ENCODE measurements at places on chromosomes 5 and 9.

DNA sequence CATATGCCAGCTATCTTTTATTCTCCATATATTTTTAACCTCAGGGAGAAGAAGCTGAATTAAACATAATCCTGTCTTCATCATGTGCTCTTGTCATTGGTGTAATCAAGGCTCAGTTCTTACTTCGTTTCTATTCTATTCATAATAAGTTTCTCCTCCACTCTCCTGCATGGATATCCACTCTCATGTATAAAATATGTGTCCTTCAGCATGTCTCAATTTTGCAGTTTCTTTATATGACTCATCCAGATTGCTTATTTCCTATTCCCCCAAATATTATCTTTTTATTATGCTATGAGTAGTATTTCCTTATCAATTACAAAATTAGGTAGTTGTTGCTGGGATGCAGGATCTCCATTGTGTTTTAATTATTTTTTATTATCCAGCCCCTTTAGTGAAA lies 643.7 kb upstream of the ACO1 start:
- no peak for DNase-seq

DNA sequence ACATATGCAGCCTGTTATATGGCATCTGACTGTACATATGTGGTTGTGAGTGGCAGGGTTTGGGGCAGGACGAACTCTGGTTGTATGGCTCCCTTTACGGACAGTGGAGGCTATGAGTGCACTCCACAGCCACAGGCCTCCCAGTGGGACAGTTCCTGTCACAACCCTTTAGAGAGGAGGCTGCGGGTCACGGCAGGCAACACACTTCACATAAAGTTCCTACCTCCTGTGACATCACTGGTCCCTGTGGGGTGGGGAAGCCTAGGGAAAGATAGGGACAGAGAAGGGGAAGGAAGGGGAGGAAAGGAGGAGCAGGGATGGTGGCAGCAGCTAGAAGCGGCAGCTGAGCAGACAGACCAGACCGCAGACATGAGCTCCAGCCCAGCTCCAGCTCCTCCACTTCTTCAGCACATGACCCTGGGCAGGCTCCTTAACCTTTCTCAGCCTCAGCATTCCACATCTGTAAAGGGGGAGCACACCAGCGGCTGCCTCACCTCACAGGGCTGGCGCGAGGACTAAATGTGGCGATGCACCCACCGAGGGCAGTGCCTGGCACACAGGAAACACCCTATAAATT lies 27.4 kb upstream of the CORO2A start:
- no peak for DNase-seq

- no peak for DNase-seq
Observed at GRCh38 chr5:110055302-110055701, 365.6 kb downstream of the MAN2A1 start.

DNA sequence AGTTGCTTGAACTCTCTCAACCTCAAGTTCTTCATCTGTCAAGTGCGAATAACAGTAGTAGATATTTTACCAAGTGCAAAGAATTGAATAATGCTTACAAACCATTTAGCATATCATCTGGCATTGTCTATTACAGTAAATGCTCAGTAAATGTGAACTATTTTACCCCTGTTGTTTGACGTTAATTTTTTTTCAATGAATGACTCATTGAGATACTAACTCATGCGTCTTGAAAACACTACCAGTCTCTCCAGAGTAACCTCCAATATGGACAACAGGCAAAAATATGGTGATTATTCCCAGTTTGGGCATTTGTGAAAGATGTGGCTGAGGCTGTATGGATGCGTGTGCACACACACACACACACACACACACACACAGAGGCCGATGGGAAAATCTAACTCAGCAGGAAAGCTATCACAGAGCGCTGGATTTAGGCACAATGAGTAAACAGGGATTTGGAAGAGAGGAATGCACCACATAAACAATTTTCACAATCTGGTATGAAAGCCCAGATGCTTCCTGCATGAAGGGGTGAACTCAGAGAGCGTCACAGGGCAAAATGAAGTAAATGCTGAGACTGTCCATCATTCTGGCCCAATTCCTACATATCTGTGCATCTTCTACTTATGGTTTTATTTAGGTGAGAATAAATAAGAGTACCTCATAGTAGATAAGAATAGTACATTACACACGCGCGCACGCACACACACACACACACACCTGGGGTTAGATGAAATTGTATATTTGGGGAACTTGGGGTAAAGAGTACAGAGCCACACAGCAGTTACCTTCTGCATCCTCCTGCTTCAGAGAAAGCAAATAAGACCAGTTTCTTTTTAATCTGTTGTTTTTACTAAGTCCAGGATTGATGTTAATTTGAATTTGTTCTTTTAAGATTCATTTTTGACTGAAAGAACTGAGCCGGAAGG lies 128.7 kb downstream of the PALM2AKAP2 start:
- DNase-seq: no peak

GRCh38 chr5:75507841-75508240 lies 3.6 kb downstream of the CERT1 start:
- DNase-seq: no peak

DNA sequence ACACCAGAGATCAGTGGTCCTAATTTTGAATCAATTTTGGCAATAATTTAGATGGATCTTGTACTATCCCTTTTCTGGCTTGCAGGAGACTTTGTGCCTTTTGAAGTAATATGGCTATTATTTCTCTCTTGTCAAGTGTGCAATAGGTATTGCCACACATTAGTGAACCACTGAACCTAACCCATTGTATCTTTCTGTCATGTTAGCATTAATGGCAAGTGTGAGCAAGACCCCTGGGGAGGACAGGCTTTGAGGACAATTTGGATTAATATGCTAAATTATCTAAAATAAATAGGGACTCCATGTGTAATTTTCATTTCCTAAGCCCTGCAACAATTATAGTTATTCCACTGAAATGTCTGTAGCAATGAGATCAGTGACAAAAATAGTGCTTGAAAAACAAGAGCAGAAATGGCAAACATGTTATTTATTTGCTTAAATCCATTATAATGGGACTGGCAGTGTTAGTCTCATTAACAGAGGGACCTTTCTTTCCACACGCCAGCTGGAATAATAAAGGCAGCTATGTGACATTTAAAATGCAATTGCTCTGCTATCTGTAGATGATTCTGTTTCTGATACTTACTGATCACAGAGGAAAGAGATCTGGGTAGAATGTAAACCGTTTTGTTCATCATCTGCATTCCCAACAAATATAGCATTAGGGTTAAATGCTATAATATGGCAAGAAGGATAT lies 753.3 kb upstream of the ZNF608 start:
- no peak for DNase-seq

- no peak for DNase-seq
Observed at GRCh38 chr5:61525512-61526206, 193.6 kb downstream of the ZSWIM6 start.

- no peak for DNase-seq
Observed at GRCh38 chr9:84297162-84297821, 43.3 kb downstream of the SLC28A3 start.

DNA sequence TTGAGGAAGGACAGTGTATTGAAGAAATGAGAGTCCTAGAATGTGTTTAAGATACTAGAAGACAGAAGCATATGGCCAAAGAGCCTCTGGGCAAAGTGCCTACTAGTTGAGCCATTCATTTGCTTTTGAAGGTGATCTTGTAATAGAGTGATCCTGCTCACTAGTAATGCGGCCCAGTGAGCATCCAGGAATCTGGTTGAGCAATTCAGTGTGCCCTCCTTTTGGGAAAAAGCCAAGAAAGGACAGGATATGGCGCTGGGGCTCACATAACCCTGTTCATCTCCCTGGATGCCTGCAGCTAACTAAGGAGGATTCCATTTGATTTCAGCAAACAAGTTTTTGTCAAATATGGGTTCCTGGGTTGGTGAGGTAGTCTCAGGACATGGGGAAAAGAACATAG lies 16.3 kb downstream of the ADAM19 start:
- no peak for DNase-seq

- no peak for DNase-seq
Observed at GRCh38 chr5:142803428-142804125, 33.4 kb downstream of the ARHGAP26 start.

DNA sequence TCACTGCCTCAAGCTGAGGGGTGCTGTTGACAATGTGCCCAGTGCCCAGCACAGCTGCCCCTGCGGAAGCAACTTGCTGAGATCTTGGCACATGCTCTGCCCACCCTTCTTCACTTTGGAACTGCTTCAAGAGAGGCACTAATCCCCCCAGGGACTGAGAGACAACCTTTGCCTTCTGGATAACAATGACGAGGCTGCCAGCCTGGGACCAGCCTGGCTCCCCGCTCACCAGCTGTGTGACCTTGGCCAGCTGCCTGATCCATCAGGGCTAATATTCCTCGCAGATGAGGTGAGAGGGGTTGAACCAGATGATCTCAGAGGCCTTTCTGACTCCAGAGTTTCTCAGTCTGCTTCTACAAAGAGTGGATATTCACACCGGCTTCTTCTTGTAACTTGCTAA lies 81.0 kb downstream of the SHB start:
- DNase-seq: no peak
